ENCODE measurements at places on chromosomes 1 and 21.

DNA sequence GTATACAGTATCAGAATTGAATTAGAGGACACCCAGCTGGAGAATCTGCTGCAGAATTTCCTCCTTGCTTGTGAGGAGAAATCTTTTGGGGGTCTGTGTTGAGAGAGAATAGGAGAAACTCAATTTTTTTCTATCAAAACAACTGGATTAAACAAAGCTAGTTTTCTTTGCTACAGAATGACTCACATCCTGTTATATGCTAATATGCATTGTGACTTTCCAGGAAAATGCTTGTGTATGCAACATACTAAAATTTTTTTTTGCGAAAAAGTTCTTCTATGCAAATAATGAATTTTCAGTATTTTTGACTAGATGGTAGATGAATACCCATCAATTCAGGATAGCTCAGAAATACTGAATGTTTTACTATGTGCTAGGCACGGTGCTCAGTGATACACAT is 2.2 kb downstream of the VAMP4 start:
- DNase-seq, result no peak

GRCh38 chr1:157819215-157819614 is 705 bp downstream of the FCRL1 start:
- DNase-seq, result no peak

DNA sequence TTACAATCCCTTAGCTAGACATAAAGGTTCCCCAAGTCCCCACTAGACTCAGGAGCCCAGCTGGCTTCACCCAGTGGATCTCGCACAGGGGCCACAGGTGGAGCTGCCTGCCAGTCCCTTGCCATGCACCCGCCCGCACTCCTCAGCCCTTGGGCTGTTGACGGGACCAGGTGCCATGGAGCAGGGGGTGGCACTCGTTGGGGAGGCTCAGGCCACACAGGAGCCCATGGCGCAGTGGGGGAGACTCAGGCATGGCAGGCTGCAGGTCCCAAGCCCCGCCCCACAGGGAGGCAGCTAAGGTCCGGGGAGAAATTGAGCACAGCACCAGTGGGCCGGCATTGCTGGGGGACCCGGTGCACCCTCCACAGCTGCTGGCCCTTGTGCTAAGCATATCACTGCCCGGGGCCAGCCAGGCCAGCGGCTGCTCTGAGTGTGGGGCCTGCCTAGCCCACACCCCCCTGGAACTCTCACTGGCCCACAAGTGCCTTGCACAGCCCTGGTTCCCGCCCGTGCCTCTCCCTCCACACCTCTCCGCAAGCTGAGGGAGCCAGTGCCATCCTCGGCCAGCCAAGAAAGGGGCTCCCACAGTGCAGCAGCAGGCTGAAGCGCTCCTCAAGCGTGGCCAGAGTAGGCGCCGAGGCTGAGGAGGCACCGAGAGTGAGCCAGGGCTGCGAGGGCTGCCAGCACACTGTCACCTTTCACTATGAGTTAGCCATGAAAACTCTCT is 117.8 kb downstream of the LIPI start:
- DNase-seq, result no peak

- DNase-seq, result no peak
These were observed 23.4 kb upstream of the EFHD2 start for GRCh38 chr1:15386164-15386749.

DNA sequence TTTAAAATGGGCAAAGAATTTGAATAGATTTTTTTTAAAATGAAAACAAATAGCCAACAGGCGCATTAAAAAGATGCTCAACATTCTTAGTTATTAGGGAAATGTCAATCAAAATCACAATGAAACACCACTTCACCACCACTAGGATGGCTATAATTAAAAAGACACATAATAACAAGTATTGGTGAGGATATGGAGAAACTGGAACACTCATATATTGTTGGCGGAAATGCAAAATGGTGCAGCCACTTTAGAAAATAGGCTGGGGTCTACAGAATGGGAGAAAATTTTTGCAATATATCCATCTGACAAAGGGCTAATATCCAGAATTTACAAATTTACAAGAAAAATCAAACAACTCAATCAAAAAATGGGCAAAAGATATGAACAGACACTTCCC is 107.8 kb upstream of the FOXD3 start:
- no peak for DNase-seq

GRCh38 chr1:217590598-217590997 is 40.3 kb downstream of the GPATCH2 start:
- DNase-seq, result no peak

DNA sequence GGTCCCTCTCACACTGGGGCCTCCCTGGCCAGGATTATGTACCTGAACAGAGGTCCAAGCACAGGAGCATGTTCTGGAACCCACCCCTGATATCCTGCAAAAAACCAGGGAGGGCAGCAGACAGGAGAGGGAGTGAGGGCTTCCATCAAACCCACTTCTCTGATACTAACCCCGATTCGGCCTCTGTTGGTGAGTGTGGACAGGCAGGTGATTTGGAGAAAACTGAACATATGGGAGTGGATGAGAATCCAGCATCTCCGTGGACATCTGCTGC is 215.3 kb downstream of the MATN1 start:
- DNase-seq, result no peak

All from cortex of kidney (tissue), 1 donor.